ENCODE measurements at places on chromosomes 6 and 20.
A peak's percentile ranks its signal among the peaks of the same experiment; 100 is the strongest.

- no peak for DNase-seq
- H3K36me3 ChIP-seq = peaks cover 2% of the 10 kb centered on the region
- no peak overlapping the region for H3K4me3 ChIP-seq
- H3K27ac ChIP-seq = no peak overlapping the region
- H3K4me1 ChIP-seq = no peaks in the 10 kb centered on the region
These were observed 121.7 kb downstream of the PRKN start for GRCh38 chr6:162605881-162606280.

- DNase-seq = no peak
- H3K4me3 ChIP-seq = no peak overlapping the region
- no peak overlapping the region for H3K27ac ChIP-seq
- no peaks in the 10 kb centered on the region for H3K27me3 ChIP-seq
These were observed 46.3 kb upstream of the HS3ST5 start for GRCh38 chr6:114389111-114389510.

DNA sequence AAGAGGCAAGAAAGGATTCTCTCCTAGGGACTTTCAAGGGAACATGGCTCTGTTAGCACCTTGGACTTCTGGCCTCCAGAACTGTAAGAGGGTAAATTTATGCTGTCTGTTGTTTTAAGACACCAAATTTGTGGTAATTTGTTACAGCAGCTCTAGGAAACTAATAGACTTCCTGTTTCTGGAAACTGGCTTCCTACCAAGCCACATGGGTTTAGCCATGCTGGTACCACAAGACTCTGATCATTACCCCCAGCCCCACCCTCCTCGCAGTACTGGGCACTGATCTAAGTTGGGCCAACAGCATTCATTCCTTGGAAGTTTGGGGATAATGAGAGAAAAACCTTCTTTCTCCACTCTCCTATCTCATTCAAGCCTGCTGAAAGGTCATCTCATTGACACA, 109.5 kb upstream of the SMLR1 start:
- H3K36me3 ChIP-seq = no peaks in the 10 kb centered on the region
- peaks cover 12% of the 10 kb centered on the region for H3K4me1 ChIP-seq
- H3K27ac ChIP-seq = no peak overlapping the region
- H3K4me3 ChIP-seq = no peak overlapping the region

- H3K27me3 ChIP-seq = no peaks in the 10 kb centered on the region
- no peaks in the 10 kb centered on the region for H3K4me1 ChIP-seq
- H3K27ac ChIP-seq = no peak overlapping the region
- H3K36me3 ChIP-seq = peaks cover 61% of the 10 kb centered on the region
- DNase-seq = no peak
- no peak overlapping the region for H3K4me3 ChIP-seq
These were observed 26.4 kb downstream of the SEC23B start for GRCh38 chr20:18533978-18534644.

GRCh38 chr6:79064635-79065034, 13.4 kb downstream of the PHIP start:
- H3K4me3 ChIP-seq = no peak overlapping the region
- no peak overlapping the region for H3K27ac ChIP-seq
- DNase-seq = no peak
- peaks cover 12% of the 10 kb centered on the region for H3K4me1 ChIP-seq

DNA sequence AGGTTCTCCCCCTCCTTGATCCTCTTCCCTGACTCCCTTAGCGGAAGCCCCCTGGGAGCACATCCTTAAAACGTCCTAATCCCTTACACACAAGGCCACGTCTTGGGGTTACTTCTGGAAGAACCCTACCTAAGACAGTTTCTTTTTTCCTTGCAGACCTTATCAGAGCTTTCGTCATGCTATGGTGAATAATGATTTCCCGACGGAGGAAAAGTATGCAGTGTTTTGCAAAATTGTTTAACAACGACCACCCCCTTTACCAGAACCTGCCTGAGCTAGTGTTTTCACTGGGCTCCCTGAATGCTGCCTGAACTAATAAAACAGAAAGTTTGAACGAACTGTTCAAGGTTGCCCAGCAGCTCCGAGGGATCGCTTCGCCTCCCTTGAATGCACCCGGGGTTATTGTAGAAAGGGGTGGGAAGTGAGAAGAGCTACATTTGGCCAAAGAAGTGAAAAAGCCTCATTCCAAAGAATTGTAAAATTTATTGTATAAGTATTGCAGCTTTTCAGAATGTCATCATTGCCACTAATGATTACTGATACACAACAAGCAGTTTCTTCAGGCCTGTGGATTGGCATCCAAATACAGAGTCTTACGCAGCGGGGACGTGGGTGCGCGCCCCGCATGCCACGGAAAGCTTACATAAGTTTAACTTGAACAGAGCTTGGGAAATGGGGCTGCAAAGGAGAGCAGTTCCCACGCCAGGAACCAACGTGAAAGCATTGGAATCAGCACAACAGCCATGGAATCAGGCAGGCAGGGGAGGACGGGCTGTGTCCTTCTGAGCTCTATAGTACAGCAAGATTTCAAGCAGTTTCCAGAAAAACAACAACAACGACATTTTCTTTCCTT, 27.9 kb upstream of the ZBP1 start:
- H3K27me3 ChIP-seq = no peaks in the 10 kb centered on the region
- no peak overlapping the region for H3K27ac ChIP-seq
- H3K4me1 ChIP-seq = no peaks in the 10 kb centered on the region
- DNase-seq = no peak

DNA sequence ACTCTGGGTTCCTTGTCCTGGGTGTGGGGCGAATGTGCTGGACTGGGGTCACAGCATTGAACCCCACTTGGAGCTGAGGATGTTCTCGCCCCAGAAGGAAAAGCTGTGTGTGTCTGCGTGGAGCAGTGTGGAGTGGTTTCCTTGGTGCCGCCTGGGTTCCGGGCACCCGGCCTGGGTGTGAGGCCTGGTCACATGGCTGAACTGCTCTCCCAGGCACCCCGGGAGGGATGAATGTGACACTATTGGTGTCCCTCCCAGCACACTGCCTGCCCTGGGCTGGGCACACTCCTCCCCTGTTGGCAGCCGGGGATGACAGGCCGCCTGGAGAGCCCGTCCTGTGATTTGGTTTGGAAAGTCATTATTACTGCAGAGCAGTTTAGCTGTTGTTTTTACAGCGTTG, 12.3 kb downstream of the MYT1 start:
- H3K4me1 ChIP-seq = peaks cover 10% of the 10 kb centered on the region
- no peak overlapping the region for H3K4me3 ChIP-seq
- H3K36me3 ChIP-seq = no peaks in the 10 kb centered on the region
- H3K27ac ChIP-seq = no peak overlapping the region
- peaks cover 10% of the 10 kb centered on the region for H3K27me3 ChIP-seq
- no peak for DNase-seq

GRCh38 chr6:112749673-112750072, 402.5 kb downstream of the RFPL4B start:
- H3K4me1 ChIP-seq = no peaks in the 10 kb centered on the region
- H3K4me3 ChIP-seq = no peak overlapping the region
- DNase-seq = no peak
- no peak overlapping the region for H3K27ac ChIP-seq
- H3K27me3 ChIP-seq = no peaks in the 10 kb centered on the region
- no peaks in the 10 kb centered on the region for H3K36me3 ChIP-seq

- H3K4me3 ChIP-seq = no peak overlapping the region
- H3K27ac ChIP-seq = no peak overlapping the region
- peaks cover 16% of the 10 kb centered on the region for H3K36me3 ChIP-seq
- peaks cover 33% of the 10 kb centered on the region for H3K4me1 ChIP-seq
- H3K27me3 ChIP-seq = no peaks in the 10 kb centered on the region
These were observed 238.5 kb downstream of the ZFAND3 start for GRCh38 chr6:38057994-38058393.

- H3K4me1 ChIP-seq = no peaks in the 10 kb centered on the region
- no peak overlapping the region for H3K4me3 ChIP-seq
- H3K27me3 ChIP-seq = no peaks in the 10 kb centered on the region
- no peaks in the 10 kb centered on the region for H3K36me3 ChIP-seq
- H3K27ac ChIP-seq = no peak overlapping the region
These were observed 195.2 kb upstream of the SLC24A3 start for GRCh38 chr20:19017104-19017690.

GRCh38 chr6:98711380-98711779, 123.0 kb upstream of the POU3F2 start:
- H3K36me3 ChIP-seq = no peaks in the 10 kb centered on the region
- no peak for DNase-seq
- H3K27me3 ChIP-seq = peaks cover 4% of the 10 kb centered on the region
- H3K27ac ChIP-seq = no peak overlapping the region
- no peak overlapping the region for H3K4me3 ChIP-seq

DNA sequence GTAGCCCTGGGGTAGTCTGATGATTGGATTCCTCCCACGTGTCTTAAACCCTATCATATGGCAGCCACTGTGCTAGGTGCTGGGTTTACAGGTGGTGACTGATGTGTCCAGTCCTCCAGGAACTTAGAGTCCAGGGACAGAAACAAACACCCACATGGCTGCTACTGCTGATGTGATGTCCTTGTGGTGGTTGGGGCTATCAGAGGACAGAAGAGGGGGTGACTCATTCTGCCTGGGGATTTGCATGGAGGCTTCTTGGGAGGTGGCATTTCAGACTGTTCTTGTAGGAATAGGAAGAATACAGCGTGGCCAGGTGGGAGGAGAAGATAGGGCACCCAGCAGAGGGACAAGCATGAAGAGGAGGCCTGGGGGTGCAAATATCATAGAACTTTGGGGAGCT, 9.8 kb downstream of the RAET1G start:
- H3K27me3 ChIP-seq = peaks cover 10% of the 10 kb centered on the region
- no peak overlapping the region for H3K27ac ChIP-seq
- no peak for DNase-seq
- H3K4me1 ChIP-seq = peaks cover 2% of the 10 kb centered on the region

GRCh38 chr6:46098678-46099077, 31.1 kb upstream of the ENPP4 start:
- DNase-seq = no peak
- no peak overlapping the region for H3K27ac ChIP-seq
- H3K4me1 ChIP-seq = peaks cover 11% of the 10 kb centered on the region

DNA sequence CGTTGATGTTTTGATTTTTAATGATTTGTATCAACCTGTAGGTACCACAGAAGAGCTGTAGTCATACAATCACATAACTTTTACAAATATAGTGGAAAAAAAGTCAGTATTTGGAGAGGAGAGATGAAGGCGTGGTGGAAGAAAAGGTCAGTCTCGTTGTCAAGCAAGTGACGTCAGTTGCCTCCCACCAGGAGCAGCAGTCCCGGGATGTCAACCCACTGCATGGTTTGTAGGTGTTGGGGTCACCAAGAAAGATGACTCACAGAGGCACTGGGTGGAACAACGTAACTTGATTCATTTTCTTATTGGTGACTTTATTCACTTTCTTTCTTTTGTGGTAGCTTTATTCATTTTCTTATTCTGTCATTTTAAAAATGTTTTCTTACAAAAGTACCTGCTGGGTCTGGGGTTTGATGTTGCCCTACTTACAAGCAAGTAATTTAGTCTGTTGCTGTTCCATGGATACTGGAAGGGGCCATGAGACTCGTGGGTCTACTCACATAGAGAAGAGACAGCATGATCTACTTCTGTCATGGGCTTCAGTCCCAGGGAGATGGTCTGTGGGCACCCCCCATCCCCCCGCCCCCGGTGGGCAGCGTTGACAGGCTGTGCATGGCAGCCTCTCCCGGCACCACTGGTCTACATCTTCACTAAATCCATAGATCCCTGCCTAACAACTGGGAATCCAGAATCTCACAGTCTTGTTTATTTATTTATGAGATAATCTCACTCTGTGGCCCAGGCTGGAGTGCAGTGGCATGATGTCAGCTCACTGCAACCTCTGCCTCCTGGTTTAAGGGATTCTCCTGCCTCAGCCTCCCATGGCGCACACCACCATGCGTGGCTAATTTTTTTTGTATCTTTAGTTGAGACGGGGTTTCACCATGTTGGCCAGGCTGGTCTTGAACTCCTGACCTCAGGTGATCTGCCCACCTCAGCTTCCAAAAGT, 36.4 kb upstream of the SYNJ2 start:
- H3K27me3 ChIP-seq = peaks cover under 1% of the 10 kb centered on the region
- H3K36me3 ChIP-seq = peaks cover 63% of the 10 kb centered on the region
- DNase-seq = peak; percentile 70
- H3K4me1 ChIP-seq = peaks cover 37% of the 10 kb centered on the region

DNA sequence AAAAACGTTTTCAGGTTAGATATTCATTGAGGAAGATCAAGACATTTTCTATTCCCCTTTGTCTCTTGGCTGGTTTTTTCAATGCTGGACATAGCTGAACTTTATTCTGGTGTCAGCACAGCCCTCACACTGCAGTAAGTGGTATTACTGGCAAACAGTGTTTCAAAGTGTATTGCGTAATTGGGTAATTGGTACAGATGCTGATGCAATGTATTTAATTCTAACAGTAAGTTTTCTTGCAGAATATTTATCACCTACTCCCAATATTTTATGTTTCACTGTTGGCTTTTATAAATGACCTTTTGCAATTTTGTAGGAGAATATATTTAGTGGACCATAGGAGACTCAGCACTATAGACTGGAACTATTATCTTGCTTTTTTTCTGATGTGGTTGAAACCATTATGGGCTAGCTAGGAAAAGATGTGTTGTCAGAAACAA, 287.6 kb upstream of the SOX4 start:
- no peak overlapping the region for H3K4me3 ChIP-seq
- H3K27me3 ChIP-seq = peaks cover 7% of the 10 kb centered on the region
- DNase-seq = no peak
- H3K4me1 ChIP-seq = no peaks in the 10 kb centered on the region
- no peak overlapping the region for H3K27ac ChIP-seq

DNA sequence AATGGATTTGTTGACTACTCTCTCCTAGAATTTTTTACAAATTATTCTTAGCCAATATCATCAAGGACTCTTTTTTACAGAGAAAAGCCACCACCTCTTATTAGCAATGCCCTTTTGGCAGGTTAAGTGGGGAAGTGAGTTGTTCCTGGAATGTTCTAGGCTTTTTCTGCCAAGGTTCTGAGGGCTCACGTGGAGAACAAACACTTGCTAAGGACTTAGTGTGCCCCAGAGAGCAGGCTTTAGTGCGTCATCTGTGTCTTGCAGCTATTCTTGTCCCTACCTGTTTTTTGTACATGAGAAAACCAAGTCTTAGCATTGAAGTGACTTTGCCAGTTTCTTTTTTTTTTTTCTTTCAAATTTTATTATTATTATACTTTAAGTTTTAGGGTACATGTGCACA, 33.5 kb downstream of the CFAP61 start:
- no peaks in the 10 kb centered on the region for H3K36me3 ChIP-seq
- peaks cover 8% of the 10 kb centered on the region for H3K27me3 ChIP-seq

GRCh38 chr20:22962567-22963439, 72.3 kb upstream of the SSTR4 start:
- no peaks in the 10 kb centered on the region for H3K27me3 ChIP-seq
- H3K27ac ChIP-seq = no peak overlapping the region
- H3K4me3 ChIP-seq = no peak overlapping the region

Measured in activated CD4-positive, alpha-beta T cell treated with anti-CD3 and anti-CD28 coated beads for 36 hours (primary cell).